Activated CD4-positive, CD25-positive, alpha-beta regulatory T cell treated with anti-CD3 and anti-CD28 coated beads, Interleukin-2, amount 50 U/mL, for 72 hours (primary cell): ENCODE measurements at places on chromosomes 2 and 18.
A peak's percentile ranks its signal among the peaks of the same experiment; 100 is the strongest.

- no peak for DNase-seq
These were observed 312.4 kb upstream of the SYT4 start for GRCh38 chr18:43589611-43590151.

- DNase-seq, result no peak
These were observed 204.7 kb upstream of the PID1 start for GRCh38 chr2:229475778-229476177.

DNA sequence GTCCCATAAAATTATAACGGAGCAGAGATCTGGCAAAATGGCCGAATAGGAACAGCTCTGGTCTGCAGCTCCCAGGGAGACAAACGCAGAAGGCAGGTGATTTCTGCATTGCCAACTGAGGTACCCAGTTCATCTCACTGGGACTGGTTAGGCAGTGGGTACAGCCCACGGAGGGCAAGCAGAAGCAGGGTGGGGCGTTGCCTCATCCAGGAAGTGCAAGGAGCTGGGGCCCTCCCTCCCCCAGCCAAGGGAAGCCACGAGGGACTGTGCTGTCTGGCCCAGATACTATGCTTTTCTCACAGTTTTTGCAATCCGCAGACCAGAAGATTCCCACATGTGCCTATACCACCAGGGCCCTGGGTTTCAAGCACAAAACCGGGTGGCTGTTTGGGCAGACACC lies 22.8 kb downstream of the ICA1L start:
- no peak for DNase-seq

DNA sequence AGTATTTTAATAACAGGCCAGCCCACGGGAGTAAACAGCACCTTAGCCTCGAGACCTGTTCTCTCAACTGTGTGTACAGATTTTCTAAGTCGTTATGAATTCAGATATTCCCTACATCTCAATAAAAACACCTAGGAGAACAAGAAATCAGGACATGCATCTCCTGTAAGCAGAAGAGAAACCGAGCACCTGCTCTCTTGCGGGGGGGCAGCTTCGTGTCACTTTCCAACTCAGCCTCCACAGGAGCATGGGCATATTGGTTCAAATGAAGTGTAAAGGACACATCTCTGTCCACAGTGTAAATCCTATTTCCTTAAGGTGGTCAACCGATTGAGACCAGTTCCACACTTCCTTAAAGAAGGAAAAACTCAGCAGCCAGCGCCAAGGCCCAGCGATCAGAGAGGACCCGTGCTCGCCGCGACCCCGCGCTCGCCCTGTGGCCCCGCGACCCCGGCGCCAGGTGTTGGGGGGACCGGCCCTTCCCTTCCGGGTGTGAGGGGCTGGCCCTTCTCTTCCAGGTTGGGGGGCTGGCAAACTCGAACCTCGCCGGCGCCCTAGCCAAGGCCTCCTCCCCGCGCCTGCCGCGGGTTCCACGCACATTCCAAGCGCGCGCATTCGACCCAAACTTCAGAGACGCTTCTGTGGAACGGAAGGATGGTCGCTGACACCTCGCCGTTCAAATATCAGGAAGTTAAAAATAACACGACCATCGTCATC lies 652 bp downstream of the SH3YL1 start:
- no peak for DNase-seq

GRCh38 chr18:63288311-63288710 lies 31.3 kb downstream of the BCL2 start:
- DNase-seq, result no peak

GRCh38 chr2:55862673-55863390 lies 60.8 kb downstream of the EFEMP1 start:
- DNase-seq, result no peak

DNA sequence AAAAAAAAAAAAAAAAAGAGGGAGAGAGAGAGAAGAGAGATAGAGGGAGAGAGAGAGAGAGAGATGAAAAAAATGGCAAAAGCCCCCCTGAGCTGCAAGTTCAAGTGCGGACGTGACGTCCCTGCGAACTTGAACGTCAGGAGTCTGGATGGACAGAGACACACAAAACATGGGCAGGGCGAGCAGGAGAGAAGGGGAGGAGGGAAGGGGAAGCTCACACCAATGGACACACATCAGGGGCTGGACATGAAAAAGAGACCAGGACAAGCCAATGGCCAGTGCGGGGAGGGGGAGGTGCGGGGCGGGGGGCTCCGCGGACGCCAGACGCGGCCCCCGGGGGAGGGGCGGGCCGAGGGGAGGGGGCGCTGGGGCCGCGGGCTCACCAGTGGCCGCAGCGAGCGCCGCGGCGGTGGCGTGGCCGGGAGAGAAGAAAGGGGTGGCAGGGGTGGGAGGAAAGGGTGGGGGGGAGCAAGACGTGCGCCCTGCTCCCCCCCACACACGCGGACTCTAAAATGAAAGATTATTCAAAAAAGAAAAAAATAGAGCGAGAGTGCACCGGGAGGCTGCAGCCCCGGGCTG lies at the start of gene BCL11A:
TSS of gene BCL11A (minus strand) at position 160 of the 579 bp plus-strand sequence. CDS start 384 bp downstream, outside the sequence.
- DNase-seq, result no peak

GRCh38 chr2:205969584-205969983 lies 116.4 kb downstream of the INO80D start:
- DNase-seq, result no peak

- DNase-seq, result no peak
These were observed 23.4 kb upstream of the CYP1B1 start for GRCh38 chr2:38099099-38100028.

DNA sequence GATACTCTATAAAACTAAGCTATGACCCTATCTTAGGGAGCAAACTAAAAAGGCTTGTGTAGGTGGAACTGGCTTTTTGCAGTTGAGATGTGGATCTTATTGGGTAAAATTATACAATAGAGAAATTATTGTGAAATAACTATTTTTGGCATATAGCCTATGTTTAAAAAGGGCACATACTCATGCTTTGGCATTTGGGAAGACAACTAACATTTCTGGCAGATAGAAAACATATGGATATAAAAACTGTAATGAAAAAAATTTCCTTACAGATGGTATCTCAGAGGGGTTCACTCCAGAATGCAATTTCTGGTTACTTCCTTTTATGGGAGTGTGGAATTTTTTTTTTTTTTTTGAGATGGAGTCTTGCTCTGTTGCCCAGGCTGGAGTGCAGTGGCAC lies 120.1 kb upstream of the CCDC195 start:
- no peak for DNase-seq

DNA sequence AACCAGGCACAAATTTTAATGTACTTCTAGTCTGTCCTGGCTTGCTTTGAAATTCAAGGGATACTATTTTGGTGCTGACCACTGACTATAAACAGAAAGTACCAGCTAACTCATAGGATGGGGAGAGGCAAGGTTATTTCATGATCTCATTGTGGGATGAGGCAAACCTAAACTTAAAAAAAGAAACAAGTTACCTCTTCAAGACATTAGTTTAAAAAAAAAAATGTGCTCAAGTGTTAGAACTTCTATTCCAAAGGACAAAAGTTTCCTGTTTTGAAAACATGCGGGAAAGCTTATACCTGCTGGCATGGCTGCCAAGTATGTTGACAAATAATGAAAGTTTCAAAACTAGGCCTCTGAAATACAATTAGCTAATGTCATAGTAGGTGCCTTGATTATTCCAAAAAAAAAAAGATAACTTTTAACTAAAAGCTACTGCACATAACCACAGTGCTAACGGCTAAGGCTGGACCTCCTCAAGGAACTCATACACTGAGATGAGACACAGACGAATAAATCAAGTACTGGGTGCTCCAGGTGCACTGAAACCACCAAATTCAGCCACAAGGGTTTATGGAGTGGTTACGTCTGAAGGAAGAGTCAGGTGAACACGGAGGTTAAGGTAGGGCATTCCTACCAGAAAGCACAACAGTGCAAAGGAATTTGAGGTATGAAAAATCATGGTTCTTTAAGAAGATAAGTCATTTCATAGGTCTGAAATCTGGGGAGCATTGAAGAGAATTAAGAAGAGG lies 38.1 kb downstream of the TMEM131 start:
- DNase-seq, result no peak

DNA sequence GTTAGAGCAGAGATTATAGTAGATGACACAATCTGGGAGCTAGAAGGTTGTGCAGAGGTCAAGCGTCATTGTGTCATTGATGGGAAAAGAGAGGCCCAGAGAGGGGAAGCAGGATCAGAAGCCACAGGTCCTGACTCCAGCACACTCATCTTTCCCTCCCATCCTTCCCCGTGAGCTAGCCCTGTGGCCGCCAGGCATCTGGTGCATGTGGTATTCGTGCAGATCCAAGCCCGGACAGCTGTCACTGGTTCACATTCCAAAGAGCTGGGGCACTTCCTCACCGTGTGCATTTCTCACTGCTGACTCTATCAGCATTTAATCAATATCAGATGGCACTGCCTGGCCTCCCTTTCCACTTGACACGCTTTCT lies 94.1 kb upstream of the THOC1 start:
- DNase-seq, result no peak

DNA sequence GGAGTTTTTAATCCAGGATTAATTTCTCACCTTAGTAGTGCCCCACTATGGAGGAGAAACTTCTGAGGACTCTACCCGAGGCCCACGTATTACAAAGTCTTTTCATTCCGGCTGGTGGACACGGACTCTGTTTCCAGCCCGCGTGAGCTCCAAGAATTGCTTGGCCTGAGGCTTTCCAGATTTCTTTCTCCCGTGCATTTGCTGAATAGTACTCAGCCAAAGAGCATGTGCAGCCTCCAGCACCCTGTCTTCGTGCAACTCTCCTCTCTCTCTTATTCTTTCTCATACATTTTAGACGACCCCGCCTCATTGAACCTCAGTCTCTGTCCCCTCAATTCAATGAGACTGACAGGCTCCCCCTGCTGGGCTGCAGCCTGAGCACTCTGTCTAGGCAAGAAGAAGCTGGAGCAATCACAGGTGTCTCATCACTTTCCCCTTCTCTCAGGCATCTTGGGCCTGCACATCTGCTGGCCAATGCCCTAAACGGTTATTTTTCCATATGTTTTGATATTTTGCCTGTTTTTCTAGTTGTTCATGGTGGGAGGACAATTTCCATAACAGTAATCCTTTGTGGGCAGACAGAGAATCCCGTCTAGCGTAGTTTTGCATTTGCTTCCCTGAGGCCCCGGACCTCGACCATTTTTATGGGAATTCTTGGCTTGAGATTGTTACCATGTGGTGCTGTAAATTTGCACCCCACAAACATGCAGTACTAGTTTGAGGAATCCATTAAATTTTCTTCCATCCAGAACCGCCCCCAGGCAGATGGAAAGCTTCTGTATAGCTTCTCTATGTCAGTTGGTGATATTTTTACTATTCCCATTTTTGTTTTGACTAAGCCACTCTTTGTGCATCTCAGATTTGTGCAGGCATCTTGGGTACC lies 50.1 kb upstream of the LPIN2 start:
- peak; percentile 58 for DNase-seq

DNA sequence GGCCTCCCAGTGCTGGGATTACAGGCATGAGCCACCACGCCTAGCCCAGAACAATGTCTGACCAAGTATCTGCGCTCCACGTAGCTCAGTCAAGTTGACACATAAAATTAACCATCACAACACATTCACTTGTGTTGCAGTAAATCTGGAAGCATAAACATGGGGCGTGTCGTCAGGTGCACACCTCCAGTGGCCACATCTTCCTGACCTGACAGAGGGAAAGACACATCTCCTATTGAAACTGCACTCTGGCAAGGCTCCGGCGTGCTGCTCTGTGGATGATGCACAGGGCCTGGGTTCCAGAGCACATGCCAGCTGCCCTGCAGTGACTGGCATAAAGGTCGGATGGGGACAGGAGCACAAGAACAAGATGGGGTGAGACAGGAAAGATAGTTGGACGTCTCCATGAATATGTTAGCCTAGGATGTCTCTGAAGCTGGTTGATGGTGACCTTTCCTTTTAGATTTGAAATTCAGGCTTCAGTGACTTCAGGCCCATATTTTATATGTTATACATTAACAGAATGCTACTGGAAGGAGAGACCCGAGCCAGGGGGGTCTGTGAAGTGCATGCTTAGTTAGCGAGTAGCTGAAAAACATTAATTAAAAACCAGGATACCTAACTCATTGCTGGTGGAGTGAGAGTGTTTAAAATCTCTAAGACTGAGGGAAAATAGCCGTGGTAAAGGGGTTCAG lies 10.9 kb downstream of the IMPA2 start:
- DNase-seq, result no peak

GRCh38 chr2:142966284-142966683 lies 88.8 kb downstream of the KYNU start:
- no peak for DNase-seq

- no peak for DNase-seq
These were observed 364.8 kb downstream of the TGIF1 start for GRCh38 chr18:3814816-3815215.

DNA sequence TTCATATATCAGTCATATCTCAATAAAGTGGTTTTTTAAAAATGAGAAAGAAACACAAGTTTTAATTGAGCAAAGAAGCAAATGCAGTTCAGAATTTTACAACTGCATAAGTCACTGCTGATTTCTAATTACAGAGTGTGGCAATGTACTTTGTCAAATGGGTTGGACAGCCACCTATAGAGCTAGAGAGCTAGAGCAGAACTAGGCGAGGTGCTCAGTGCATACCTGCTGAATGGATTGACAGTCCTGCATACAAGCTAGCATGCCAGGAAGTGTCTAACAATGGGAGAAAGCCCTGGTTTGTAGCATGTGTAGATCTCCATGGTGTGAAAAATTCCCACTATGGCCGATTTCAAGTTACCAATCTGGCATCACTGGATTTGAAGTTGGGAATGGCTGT lies 106.3 kb upstream of the CDCA7 start:
- no peak for DNase-seq

DNA sequence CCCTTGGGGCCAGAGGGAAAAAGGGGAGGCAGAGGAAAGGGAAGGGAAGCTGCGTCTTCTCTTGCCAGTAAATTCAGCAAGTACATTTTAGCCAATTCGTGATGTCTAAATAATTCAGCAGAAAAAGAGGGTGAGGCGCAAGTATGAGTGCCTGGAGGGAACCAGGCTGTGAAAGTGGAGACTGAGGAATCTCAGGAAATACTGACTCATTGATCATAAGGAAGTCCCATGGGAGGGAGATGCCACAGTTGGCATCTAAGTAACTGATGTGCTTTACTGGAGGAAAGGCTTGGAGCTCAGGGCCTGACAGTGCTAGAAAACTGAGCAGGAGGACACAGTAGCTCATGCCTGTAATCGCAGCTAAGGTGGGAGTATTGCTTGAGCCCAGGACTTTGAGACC lies 31.1 kb downstream of the KIF5C start:
- DNase-seq, result no peak

DNA sequence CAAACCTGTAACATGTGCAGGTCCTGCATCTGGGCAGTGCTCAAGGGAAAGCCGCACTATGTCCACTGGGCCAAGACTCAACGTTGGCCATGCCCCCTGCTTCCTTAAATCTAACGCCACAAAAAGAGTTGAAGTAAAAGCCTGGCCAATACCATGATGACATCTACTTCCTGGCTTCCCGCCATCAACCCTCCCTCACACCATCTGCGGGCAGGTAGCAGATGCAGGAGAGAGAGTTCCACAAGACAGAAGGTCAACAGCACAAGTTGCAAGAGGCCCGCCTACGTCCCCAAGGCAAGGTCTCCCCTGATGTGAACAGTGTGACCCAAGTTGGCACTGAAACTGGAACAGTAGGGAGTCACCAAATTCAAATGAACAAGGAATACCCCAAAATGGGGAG lies 48.4 kb downstream of the ABCG8 start:
- DNase-seq, result no peak

GRCh38 chr18:6971823-6972478 lies 145.6 kb downstream of the LAMA1 start:
- no peak for DNase-seq
